IMR-90 (cell line): ENCODE measurements at places on chromosomes 11 and 22. TPM values are rescaled to one million over a fixed set of nuclear protein-coding genes. Genes with fewer than 3 reads are reported as not detected.

The ESAM gene
- polyA plus RNA-seq: 0.12 and 0.20 TPM in 2 replicates

The C11orf65 gene
- polyA plus RNA-seq: 0.12 TPM in 1 of 2 replicates, not detected in the other

The KCNJ11 gene
- polyA plus RNA-seq: not detected in 2 replicates

The GGTLC3 gene
- polyA plus RNA-seq: not detected in 2 replicates

The TSGA10IP gene
- polyA plus RNA-seq: 0.19 and 0.21 TPM in 2 replicates

The SELENOO gene
- polyA plus RNA-seq: 21.4 and 22.9 TPM in 2 replicates

The OR10A2 gene
- not detected in 2 replicates for polyA plus RNA-seq

The SHISAL1 gene
- polyA plus RNA-seq: 0.83 and 1.0 TPM in 2 replicates

DNA sequence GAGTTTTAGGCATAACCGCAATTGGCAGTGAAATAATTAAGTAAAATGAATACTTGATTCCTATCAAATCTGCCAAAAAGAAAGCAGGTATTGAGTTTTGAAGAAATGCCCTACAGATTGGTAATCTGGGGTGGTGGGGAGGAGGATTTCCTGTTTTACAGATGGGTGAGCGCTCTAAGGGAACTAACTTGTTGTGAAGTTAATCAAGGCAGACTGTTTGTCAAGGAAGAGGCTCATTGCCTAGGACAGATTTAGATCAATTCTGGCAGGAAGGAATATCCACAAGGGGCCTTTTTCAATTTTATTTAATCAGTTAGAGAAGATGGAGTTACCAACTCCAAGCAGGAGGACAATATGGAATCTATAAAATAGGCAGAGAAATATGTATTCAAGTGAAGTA lies 271.5 kb upstream of the CCDC90B start:
- DNase-seq: no peak

DNA sequence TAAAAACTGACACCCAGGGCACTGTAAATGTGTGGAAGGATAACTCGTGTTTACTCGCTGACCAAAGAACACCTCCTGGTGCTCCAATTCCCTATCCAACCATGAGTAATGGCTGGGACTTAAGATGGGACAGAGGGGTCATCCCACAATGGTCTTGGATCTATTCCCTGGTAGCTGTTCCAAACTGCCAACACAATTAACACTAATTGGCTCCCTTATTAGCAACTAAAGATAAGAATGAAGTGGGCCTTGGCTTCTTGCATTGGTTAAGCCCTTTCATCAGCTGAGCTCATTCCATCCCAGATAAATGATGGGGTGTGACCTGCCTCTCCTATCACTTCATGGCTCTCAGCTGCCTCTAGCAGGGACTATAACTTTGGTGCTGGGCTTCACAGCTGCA lies 1.5 kb upstream of the SIK3 start:
- no peak for DNase-seq

DNA sequence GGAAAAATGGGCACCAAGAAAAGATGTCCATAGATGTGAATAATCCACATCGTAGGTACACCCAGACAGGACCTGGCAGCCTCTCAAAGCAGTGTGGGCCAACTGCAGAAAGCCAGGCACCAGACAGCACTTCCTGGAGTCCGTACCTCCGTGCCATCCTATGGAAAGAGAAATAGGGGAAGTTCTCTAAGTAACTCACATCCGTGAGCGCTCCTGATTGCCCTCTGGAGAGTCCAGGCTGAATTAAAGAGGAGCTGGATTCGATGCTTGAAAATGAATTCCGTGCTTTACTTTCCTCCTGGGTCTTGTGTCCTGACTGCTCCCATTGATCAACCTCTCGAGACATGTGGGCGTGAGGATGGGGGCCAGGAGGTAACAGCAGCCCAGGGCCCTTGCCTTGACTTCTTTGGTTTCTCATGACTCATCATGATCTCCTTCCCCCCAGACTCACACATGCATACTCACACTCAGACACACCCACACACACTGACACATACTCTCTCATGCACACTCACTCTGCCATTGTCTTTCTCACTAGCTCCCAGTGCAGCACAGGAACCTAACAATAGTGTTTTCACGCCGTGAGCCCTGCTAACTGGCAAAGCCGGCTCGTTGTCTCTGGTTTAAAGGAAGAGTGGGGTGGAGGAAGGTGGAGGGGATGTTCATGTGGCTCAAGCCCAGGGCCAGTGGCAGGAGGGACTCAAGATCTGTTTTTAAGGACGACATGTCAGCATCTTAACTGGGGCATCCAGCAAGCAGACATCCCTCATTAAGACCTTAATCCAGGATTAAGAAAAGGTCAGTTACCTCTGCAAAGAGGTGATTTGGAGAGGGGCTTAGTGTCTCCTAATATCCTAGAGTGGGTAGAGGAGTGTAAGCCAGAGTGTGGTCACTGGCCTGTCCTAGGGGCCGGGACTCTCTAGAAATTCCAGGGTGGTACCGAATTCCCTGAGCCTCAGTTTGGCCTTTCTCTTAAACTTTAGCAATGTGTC lies 104.2 kb downstream of the SCN3B start:
- peak; percentile 51 for DNase-seq

DNA sequence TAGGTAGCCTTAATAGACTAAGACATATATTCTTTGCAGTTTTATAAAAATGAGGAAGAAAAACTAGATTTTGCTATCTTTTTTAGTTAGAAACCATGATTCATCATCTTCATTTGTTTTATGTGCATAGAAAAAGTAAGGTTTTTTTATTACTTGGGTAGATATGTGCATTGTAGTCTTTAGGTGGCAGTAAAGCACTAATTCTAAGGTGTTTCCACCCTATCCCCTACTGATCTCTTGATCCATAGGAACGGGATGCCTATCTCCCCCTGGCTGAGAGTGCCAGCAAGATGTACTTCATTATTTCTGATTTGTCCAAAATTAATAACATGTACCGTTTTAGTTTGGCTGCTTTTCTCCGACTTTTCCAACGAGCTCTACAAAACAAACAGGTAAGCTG lies 148.1 kb downstream of the DYNC2H1 start:
- peak; percentile 49 for DNase-seq

- peak; percentile 91 for DNase-seq
Measured at GRCh38 chr22:37742376-37743171, 45.7 kb downstream of the TRIOBP start.

GRCh38 chr11:102824556-102824955 lies 18.9 kb downstream of the MMP3 start:
- no peak for DNase-seq

GRCh38 chr11:130802567-130802966 lies 113.7 kb downstream of the SNX19 start:
- DNase-seq: no peak

DNA sequence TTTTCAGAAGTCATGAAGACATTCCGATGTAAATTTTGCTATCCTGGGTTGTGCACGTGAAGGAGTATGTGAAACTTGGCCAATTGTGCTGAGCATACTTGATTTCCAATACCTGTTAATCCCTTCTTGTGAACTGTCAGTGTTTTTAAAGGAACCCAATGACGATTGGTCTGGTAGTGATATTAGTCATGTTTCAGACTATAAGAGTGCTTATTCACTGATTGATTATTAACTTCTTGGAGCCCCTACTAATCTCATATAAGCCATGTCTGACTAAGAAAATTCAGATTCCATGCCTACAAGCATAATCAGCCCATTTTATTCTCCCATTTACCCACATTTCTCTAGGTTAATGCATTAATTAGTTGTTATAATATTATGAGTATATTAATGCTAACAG lies 330.8 kb upstream of the MTNR1B start:
- DNase-seq: no peak

GRCh38 chr11:85946221-85946620 lies 91.0 kb downstream of the CCDC83 start:
- peak; percentile 58 for DNase-seq

DNA sequence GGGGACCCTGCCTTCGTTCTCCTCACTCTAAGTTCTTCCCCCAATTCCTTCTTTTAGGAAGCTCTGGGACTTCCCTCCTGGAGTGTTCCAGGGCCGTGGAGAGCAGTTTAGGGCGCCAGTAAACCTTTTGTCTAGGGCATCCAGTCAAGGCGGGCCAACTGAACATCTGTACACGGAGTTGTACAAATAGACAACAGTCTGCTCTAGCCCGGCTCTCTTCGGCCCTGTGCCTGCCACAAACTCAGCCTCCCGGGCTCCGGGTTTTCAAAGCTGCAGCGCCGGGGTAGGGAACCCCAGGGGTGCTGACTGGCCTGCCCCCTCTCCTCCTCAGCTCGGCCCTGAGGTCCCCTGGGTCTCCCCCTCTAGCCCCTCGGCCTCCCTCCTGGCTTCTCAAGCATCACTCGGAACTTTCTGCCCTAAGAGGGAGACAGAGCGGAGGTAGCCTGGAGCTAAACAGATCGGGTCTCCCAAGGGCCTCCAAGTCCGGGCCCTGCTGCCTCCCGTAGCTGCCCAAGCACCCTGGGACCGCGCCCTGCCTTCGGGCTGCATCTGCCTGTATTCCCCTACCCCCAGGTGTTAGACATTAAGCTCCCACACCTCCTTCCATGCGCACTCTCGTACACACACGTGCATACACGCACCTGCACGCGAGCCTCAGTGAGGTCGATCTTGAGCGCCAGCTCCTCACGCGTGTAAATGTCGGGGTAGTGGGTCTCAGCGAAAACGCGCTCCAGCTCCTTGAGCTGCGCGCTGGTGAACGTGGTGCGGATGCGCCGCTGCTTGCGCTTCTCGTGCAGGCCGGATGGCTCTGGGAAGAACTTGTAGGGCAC lies 3.3 kb downstream of the PHOX2A start:
- no peak for DNase-seq

DNA sequence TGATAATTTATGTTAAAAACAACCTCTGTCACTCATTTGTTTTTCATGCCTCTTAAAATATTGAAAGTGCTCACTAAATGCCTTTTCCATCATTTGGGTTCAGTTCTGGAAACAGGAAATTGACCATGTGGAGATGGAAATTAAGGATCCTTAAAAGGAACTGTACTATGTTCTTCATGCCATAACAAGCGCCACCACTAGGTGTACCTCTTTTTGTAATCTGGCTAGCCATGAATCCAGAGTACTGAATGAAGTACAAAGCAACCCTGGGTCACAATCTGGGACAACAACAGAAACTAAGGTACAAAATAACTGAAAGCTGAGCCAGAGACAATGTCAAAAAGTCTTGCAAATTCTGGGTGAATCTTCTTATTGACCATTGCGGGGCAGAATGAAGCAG lies 559.1 kb downstream of the FAM181B start:
- DNase-seq: no peak

GRCh38 chr11:15901790-15902189 lies 454.6 kb downstream of the SOX6 start:
- no peak for DNase-seq

DNA sequence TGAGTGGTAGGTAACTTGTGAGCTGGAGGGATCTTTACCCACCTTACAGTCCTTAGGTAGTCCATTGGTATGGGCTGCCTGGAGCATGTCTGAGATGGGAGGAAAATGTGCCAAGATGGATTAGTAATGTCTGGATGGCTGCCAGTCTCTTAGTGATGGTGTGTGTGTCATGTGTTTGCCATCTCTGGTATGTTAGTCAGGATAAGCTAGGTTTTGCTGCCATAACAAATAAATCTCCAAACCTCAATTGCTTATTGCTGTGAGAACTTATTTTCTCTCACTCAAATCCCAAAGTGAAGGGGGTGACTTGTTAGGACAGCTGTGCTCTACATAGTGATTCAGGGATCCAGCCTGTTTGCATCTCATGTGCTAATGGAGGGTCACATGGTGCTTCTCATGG lies 40.9 kb upstream of the MYEOV start:
- DNase-seq: peak; percentile 73

GRCh38 chr11:47917599-47918369 lies 62.6 kb upstream of the PTPRJ start:
- DNase-seq: peak; percentile 98

- no peak for DNase-seq
Measured at GRCh38 chr22:35611200-35611890, 5.8 kb downstream of the MB start.

DNA sequence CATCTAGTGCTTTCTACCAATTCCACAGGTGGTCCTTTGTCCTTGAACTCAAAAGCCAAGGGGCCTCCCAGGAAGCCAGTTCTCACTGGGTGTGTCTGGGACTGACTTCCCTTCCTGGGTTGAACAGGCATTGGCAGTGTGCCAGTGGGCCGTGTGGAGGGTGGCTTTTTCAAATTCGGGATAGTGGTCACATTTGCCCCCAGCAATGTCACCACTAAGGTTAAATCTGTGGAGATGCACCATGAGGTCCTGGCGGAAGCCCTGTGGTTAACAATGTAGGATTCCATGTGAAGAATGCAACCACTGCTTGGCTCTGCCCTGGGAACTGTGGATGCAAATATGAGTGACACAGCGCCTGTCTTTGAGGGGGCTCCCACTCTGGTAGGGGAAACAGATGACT lies 53.2 kb upstream of the MTNR1B start:
- DNase-seq: no peak

GRCh38 chr11:126542334-126543015 lies 187.0 kb downstream of the ST3GAL4 start:
- no peak for DNase-seq

GRCh38 chr11:77151804-77152509 lies 23.9 kb downstream of the MYO7A start:
- DNase-seq: peak; percentile 32

DNA sequence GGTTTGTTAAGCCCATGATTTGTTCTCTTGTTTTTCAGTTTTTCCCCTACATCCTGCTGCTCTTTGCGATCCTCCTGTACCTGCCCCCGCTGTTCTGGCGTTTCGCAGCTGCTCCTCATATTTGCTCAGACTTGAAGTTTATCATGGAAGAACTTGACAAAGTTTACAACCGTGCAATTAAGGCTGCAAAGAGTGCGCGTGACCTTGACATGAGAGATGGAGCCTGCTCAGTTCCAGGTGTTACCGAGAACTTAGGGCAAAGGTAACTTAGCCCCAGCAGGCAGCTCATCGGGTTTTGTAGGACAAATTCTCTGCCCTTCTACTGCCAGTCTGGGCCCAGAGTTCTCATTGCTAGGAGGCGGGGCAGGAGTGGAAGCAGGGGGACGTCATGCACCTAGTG lies 49.7 kb downstream of the PANX1 start:
- no peak for DNase-seq

DNA sequence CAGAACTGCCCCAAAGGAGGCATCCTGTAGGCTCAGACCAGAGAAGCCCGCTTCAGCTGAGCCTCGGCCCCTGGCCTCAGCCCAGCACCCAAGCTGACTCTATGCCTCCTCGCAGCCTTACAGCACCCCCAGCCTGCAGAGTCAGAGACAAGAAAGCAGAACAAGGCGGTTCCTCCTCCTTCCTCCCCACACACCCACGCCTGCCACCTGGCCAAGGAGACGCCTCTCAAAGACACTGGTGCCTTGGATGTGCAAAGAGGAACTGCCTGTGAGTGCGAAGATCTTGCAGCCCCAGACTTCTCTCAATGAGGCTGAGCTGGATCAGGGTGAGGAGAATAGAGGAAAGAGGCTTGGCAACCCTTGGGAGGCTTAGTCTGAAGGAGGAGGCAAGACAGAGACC lies 60.2 kb downstream of the PDE2A start:
- DNase-seq: no peak

DNA sequence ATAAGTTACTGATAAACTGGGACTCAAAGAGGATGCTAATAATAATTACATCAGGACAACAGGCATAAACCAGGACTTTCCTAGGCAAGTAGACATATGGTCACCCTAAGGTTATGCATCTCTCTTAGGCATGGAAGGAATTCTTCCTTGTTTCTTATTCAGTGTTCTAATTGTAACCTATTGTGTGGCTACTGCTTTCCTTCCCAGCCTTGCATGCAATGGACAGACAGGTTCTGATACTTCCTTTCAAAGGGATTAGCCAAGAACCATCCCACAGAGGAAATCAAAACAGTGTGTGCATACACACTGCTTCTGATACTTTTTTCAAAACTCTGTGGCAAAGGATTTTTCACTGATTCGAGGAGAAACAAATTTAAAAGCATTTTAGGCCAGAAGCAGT lies 48.3 kb downstream of the RRAS2 start:
- peak; percentile 49 for DNase-seq
